ENCODE measurements at places on chromosomes 13 and 19. TPM values are rescaled to one million over a fixed set of nuclear protein-coding genes. Genes with fewer than 3 reads are reported as not detected.

Gene BRCA2
- 9.6 TPM for total RNA-seq

Gene TICAM1
- 4.6 TPM for total RNA-seq

Gene RGS9BP
- total RNA-seq, result 0.96 TPM

GRCh38 chr13:105084931-105085330 lies 1450.5 kb downstream of the EFNB2 start:
- DNase-seq, result no peak

GRCh38 chr13:62246581-62246980 lies 830.9 kb upstream of the PCDH20 start:
- DNase-seq, result no peak

DNA sequence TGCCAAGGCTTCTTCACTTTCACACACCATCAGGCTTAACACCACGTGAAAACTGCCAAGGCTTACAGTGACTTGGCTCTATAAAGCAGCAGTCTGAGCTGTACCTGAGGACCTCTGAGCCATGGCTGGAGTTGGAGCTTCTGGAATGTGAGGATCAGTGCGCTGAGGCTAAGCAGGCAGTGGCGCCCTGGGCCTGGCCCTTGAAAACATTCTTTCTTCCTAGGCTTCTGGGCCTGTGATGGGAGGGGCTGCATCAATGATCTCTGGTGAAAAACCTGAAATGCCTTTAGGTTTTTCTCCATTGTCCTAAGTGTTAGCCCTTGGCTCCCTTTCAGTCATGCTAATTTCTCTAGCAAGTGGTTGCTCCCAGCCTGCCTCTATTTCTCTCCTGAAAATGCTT lies 192.5 kb upstream of the PCDH20 start:
- no peak for DNase-seq

DNA sequence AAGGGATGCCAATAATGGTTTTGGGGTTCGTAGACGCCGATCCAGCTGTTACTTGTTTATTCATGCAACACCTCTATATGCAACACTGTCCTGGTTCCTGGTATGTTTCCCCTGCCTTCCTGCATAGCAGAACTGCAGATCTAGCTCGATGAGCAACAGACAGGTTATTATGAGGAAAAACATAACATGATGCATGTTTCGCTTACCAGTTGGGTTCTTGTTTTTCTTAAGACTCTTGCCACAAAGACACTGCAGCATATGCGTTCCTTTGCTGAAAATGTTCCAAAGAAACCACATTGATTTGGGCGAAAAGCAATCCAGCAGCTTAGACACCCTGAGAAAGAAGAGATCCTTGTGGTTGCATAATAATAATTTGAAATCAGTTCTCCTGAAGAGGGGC lies 583 bp downstream of the FGF14 start:
- no peak for DNase-seq

- DNase-seq, result no peak
Measured at GRCh38 chr13:27088619-27089018, 83.0 kb downstream of the USP12 start.

- peak; percentile 28 for DNase-seq
Measured at GRCh38 chr13:60627071-60627686, 230.2 kb downstream of the TDRD3 start.

- no peak for DNase-seq
Measured at GRCh38 chr13:20460761-20461160, 64.9 kb downstream of the CRYL1 start.

All from umbilical cord (tissue), 2 donors.